ENCODE measurements at places on chromosomes 2 and 18. TPM values are rescaled to one million over a fixed set of nuclear protein-coding genes. Genes with fewer than 3 reads are reported as not detected.

DNA sequence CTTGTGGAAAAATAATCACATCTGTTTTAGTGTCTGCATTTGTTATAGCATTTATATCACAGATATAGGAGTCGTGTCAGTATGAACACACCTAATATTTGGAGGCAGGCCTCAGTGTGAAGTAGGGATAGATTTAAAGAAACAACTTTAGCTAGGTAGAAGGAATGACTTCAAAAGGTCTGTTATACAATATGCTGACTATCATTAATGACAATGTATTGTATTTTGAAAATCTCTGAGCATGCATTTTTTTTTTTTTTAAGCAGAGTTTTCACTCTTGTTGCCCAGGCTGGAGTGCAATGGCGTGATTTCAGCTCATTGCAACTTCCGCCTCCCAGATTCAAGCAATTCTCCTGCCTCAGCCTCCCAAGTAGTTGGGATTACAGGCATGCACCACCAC is 248.3 kb downstream of the EN1 start:
- H3K27ac ChIP-seq = no peak overlapping the region
- H3K36me3 ChIP-seq = no peaks in the 10 kb centered on the region
- H3K4me3 ChIP-seq = no peak overlapping the region
- DNase-seq = no peak

GRCh38 chr2:241931084-241931975 is 61.8 kb downstream of the RTP5 start:
- H3K27me3 ChIP-seq = no peaks in the 10 kb centered on the region
- DNase-seq = no peak
- H3K4me1 ChIP-seq = peaks cover 6% of the 10 kb centered on the region
- H3K36me3 ChIP-seq = no peaks in the 10 kb centered on the region
- H3K27ac ChIP-seq = no peak overlapping the region
- H3K4me3 ChIP-seq = no peak overlapping the region

The MEP1B gene
- total RNA-seq = not detected

- no peak for DNase-seq
- no peak overlapping the region for H3K4me3 ChIP-seq
- peaks cover 5% of the 10 kb centered on the region for H3K4me1 ChIP-seq
- no peaks in the 10 kb centered on the region for H3K27me3 ChIP-seq
- H3K27ac ChIP-seq = no peak overlapping the region
Measured at GRCh38 chr2:70304498-70304897, 2.6 kb upstream of the FAM136A start.

The AQP12A gene
- total RNA-seq = not detected
